ENCODE measurements at places on chromosomes 2 and 18. TPM values are rescaled to one million over a fixed set of nuclear protein-coding genes. Genes with fewer than 3 reads are reported as not detected.

DNA sequence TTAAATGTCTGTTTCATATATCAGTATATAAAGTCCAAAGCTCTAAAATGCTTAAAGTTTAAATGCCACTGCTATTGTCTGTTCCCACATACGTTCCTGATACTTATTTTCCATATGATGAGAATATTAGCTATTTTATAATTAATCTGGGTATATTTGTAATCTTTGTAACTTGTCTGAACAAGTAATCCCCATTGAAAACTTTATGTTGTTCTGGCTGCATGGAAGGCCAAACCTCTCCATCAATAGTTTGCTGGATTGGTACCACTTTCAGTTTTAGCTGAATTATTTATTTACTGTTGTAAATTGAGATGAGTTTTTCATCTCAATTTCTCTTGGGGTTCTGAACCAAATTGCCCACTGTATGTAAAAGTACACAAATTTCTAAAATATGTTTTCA, 1.5 kb downstream of the MBD5 start:
- no peak for DNase-seq

DNA sequence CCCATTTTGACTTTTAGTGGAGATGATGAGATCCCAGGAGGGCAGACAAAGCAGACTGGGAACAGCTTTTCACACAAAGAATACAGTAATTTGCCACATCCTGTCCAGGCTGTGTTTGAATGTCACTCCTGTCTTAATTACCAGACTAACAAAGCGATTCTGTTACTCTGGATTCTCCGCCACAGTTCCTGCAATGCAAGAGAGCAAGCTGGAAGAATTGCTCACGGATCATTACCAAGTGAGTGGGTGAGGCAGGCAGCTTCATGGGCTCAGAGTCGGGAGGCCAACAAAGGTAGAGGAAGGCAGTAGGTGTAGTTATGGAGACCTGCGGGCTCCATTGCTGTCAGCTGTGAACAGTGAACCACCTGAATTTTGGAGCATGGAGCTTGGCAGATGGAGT, 250.5 kb upstream of the ATP5MC3 start:
- DNase-seq: no peak

DNA sequence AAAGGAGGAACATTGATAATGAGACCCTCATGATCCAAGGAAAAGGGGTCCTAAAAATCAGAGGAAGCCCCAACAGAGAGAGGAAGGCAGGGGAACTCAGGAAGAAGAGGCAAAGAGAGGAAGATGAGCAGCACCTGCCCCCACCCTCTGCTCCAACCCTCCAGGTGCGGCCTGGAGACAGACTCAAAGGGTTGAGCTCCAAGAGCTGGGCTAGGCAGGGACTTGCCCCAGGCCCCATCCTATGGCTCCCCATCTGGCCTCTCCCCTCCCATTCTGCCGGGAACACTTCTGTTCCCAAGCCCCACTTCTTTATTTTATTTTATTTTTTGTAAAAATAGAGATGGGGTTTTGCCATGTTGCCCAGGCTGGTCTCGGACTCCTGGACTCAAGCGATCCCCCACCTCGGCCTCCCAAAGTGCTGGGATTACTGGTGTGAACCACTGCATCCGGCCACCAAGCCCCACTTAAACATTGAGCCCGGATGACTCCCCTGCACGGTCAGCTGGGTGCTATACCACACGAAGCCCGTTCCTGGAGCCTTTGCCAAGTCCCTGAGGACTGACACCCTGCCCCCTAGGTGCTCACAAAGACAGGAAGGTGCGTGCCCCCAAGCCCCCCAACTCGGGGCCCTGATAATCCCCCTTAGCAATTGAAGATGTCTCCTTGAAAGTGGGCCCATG, 3.8 kb upstream of the GPR55 start:
- DNase-seq: no peak

GRCh38 chr2:161033059-161033660, 127.1 kb upstream of the TANK start:
- no peak for DNase-seq

- DNase-seq: no peak
Observed at GRCh38 chr18:56089612-56090258, 501.7 kb upstream of the TCF4 start.

DNA sequence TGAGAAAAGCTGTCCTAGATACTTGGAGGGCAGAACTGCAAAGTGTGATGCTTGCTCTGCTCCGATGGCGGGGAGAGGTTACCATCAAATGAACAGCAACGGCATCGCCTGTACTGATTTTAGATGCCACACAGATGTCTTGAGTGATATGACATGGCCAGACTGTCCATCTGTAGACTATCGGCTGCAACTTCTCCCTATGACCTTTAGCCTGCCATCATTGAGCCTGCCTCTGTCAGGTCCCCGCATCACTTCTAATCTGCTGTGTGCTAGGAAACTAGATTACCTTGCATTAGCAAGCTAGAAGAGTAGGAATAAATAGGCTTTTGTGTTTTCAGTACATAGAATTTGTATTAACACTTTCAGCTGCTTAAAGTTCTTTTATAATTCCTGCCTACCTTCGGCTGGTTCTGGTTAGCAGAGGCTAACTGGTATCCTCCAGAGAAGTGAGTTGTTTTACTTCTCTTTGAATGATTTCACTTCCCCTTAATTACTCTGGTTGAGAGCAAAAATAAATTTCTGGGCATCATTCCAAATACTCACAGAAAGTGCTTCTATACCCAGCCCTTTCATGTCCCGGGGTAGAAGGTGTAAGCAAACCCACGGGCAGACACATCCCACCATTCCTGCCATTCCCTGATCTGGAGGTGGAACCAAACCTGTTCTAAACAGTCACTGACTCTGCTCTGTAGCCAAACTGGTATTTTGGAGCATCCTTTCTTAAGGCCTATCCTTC, 24.0 kb downstream of the GAREM2 start:
- DNase-seq: no peak

DNA sequence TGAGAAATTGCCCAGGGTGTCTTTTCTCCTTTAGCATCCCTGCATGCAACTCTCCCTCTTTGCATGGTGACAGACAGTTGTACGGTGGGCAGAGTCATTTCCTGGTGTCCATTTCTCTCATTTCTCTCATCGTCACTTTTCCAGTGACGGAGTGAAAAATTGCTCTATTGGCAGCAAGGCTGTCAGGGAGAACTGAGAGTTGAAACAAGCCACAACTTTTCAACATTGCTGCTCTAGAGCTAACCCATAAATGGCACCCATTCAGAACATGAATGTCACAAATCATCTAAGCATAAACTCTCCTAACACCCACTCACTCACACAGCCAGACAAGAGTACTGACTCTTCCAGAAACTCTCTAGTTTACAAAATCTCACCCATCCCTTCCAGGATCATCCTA, 55.7 kb downstream of the ZC3H8 start:
- DNase-seq: no peak

- DNase-seq: no peak
Observed at GRCh38 chr2:120740765-120741524, 5.3 kb downstream of the GLI2 start.

DNA sequence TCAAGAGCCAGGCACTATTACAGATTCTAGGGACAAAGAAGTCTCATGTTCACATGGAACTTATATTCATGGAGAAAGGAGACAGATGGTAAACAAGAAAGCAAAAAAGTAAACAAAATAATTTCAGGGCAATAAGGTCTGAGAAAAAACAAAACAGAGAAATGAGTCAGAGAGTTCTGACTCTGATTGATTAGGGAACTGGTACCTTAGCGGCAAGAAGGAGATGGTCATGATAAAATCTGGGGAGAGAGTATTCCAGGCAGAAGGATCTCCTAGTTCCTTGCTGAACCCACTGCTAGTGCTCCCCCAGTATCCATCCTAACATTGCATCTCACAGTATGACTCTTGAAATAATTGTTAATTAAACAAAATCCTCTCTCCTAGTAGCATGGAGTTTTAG, 161.8 kb upstream of the KLF7 start:
- DNase-seq: no peak

DNA sequence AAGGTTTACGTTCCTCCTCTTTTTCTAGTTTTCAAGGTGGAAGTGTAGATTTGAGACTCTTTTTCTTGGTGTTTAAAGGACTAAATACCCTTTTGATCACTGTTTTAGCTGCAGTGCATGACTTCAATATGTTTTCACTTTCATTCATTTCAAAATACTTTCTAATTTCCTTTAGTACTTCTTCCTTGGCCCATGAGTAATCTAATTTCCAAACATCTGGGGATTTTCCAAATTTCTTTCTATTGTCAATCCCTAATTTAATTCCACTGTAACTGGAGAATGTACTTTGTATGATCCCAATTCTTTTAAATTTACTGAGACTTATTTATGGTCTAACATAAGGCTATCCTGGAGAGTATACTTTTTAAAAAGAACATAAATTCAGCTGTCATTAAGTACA, 3.8 kb upstream of the RHBDD1 start:
- DNase-seq: no peak

DNA sequence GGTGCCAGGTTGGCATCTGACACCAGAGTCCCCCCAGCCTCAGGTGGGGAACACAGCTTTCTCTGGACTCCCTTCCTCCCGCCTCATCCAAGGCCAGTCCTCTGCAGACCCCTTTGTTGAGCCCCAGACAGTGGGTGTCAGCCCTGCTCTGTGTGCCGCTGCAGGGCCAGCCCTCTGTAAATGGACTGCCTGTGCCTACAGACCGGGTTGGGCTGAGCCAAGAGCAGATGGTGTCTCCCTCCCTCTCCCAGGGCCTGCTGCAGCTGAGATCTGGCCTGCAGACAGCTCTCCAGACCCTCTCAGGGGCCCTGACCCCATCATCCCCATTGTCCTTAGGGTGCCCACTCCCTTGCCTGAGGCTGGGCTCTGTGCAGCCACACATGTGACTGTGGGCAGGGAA, 160.8 kb downstream of the KLHL29 start:
- DNase-seq: no peak

DNA sequence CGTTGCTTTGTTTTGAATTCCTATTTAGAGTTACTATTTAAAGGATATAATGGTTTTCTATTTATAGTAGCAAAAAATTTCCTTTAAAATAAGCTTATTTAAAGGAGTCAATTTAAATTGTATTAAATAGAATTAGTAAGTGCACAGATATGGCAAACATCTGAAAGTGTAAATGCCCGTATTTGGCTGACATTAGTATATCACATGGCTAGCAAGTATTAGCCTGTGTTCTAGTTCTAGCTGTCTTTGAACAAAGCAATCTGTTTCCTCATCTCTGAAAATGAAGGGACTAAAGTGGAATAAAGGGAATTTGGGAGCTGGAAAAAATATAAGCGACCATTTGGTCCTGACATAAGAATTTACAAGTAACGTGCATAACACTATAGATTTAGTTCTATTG, 32.2 kb downstream of the PELI1 start:
- DNase-seq: no peak

DNA sequence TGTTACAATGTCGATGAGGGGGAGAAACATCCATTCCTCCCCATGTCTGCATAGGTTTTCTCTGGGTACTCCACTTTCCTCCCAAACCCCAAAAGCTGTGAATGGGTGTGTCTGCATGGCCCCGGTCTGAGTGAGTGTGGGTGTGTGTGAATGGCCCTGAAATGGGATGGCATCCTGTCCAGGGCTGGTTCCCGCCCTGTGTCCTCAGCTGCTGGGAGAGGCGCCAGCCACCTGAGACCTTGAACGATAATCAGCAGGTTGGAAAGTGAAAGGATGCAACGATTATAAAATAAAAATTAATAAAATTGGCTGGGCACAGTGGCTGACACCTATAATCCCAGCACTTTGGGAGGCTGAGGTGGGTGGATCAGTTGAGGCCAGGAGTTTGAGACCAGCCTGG, 69.2 kb downstream of the NPPC start:
- no peak for DNase-seq

GRCh38 chr2:32947076-32947483, 327 bp downstream of the LTBP1 start:
- no peak for DNase-seq

DNA sequence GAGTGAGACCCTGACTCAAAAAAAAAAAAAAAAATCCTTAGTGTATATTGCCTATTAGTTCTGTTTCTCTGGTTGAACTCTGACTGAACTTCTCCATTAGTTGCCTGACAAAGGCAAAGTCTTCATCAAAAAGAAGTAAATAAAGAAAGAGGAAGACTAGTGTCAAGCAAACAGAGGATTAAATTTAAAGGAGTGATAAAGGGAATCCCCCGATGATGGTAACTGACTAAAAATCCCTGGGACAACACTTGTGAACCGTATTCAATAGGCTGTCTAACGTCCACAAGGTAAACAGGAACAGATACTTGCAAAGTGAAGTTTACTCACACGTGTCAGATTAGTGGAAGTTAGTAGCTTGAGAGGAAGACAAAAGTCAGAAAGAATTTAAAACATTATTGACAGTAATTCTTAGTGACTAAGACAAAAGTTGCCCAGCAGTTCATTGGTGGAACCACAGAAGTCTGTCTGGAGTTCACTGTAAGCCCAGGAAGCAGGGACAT, 26.2 kb upstream of the SPOPL start:
- no peak for DNase-seq

DNA sequence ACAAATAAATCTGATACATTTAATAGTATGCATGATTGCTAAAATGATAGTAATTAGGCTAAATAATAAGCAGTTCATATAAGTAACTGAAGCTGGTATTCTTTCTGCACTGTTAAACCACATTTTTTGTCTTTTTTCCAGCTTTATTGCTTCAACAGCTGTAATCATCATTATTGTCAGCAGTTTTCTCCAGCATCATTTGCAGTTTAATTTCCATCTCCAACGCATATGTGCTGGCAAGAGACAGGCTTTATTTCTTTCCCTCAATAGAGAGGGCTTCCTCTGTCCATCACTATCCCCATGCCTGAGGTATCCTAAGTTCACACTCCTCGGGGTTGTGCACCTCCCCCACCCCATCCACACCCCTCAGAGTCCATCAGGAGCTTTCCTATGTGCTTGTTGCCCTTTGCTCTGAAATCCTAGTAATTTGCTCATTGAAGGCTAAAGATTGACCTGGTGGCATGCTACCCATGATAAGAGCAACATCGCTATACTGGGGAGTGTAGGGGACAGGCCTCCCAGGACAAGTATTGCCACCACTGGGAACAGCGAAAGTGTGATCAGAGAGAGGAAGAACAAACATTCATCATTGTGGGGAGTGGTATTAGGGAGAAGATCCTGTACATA, 37.1 kb downstream of the B4GALT6 start:
- DNase-seq: no peak

DNA sequence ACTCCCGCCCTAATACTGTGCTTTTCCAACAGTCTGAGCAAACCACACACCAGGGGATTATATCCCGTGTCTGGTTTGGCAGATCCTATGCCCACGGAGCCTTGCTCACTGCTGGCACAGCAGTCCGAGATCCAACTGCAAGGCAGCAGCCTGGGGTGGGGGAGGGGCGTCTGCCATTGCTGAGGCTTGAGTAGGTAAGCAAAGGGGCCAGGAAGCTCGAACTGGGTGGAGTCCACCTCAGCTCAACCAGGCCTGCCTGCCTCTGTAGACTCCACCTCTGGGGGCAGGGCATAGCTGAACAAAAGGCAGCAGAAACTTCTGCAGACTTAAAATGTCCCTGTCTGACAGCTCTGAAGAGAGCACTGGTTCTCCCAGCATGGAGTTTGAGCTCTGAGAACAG, 44.2 kb downstream of the LNPK start:
- no peak for DNase-seq

Gene CPO
- total RNA-seq: 0.48 TPM

Gene LYG1
- total RNA-seq: 1.2 TPM

Gene VPS4B
- 36.9 TPM for total RNA-seq

Gene SERPINB11
- not detected for total RNA-seq

Gene MFSD2B
- not detected for total RNA-seq

Gene CCDC68
- 0.97 TPM for total RNA-seq

Gene HTR2B
- 0.19 TPM for total RNA-seq

Gene MYCN
- total RNA-seq: 1.8 TPM

Gene EMILIN1
- total RNA-seq: 7.3 TPM

Gene C2orf66
- total RNA-seq: 1.1 TPM

Gene BIRC6
- total RNA-seq: 64.1 TPM

Gene INHA
- total RNA-seq: not detected

Gene SNED1
- 41.3 TPM for total RNA-seq

All from glomerular endothelial cell (primary cell).